Activated naive CD8-positive, alpha-beta T cell treated with anti-CD3 and anti-CD28 coated beads, Interleukin-2, amount 50 U/mL, for 24 hours (primary cell): ENCODE measurements at places on chromosomes 7 and 10.

DNA sequence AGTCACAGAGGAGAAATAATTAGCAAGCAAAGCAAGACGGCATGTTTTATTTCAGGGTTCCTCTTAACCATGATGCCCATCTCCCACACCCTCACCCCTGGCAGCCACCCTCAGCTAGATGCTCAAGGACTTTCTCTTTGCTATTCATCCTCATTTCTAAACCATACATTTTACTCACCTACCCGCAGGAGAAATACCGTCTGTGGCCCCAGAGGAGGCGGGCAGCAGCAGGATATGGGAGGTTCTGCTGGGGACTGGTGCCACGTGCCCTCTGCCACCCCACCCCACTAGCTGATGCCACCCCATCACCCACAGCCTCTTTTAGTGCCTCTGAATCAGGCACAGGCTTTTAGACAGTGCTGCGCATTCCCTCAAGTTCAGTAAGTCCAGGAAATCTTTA is 168.7 kb upstream of the ITGB1 start:
- peak overlapping the region; percentile 26 for H3K4me3 ChIP-seq
- peaks cover 79% of the 10 kb centered on the region for H3K4me1 ChIP-seq
- peaks cover 1% of the 10 kb centered on the region for H3K27me3 ChIP-seq
- peak overlapping the region; percentile 89 for H3K27ac ChIP-seq
- no peak for DNase-seq
- H3K36me3 ChIP-seq: no peaks in the 10 kb centered on the region

DNA sequence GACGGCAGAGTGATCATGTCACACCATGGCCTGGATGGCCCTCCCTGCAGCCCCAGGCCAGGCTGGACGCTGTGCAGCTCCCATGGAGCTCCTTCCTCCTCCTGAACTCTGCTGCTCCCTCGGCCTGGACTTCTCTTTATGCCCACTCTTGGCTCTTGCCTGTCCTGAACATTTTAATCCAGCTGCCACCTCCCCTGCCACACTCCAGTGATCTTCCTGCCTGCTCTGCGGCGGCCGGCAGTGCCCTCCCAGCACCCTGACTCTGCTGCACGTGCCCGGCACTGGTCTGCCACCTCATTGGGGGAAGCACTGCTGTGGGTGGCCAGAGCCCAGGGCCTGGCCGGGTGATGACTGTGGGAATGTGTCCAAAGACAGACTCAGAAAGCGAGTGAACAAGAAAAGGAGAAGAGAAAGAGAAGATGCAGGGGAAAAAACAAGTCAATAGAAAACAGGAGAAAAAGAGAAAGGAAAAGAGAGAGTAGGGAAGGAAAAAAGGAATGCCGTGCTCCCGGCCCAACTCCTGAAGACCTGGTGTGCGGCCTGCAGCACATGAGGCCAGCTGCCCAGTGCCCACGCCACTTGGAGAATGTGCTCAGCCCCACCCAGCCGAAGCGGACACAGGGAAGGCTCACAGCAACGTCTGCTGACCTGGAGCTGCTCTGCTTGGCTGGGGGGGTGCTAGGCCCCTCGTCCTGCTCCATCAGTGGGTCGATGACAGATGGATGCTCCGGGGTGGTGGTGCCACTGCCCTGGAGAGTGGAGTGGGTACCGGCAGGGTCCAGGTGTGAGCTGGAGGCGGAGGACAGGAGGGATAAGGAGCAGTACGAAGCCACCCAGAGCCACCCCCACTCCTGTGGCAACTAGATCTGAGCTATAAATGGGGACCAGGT is 115.9 kb downstream of the DLG5 start:
- H3K27me3 ChIP-seq: no peaks in the 10 kb centered on the region
- H3K36me3 ChIP-seq: no peaks in the 10 kb centered on the region
- DNase-seq: no peak
- H3K27ac ChIP-seq: no peak overlapping the region
- no peaks in the 10 kb centered on the region for H3K4me1 ChIP-seq

- H3K4me1 ChIP-seq: no peaks in the 10 kb centered on the region
- no peaks in the 10 kb centered on the region for H3K36me3 ChIP-seq
- H3K27ac ChIP-seq: no peak overlapping the region
- H3K27me3 ChIP-seq: peaks cover 37% of the 10 kb centered on the region
- DNase-seq: no peak
- no peak overlapping the region for H3K4me3 ChIP-seq
These were observed 49.0 kb downstream of the PRLHR start for GRCh38 chr10:118546479-118546878.

DNA sequence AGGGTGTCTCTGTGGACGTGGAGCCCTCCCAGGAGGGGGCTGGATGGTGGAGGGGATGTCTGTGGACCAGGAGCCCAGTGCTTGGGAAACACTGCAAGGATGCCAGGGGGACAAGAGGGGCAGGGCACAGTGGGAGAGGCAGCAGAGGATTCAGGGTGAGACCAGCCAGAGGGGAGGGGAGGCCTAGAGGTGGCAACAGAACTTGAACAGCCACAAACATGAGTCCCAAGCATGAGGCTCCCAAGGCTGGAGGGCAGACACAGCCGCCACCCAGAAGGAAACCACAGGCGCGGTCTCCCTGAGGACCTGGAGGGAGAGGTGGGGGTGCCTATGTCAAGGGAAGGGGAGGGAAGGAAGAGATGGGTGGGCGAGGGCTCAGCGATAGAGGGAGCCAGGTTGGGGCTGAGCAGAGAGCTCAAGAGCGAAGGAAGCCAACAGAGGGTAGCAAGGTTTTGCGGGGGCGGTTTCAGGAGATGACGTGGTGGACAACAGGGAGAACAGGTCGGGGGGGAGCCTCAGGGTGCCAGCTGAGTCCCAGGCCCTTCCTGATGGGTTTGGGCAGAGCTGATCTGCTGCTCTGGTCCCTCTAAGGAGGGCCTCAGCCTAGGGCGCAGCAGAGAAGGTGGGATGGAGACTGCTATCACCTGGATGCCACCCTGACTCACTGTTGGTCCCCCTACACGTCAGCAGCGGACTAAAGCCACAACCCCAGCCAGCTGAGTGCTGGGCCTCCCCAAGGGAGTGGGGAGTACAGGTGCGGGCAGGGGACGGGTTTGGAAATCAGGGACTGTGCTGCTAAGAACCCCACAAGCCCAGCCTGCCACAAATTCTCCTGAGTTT is 6.7 kb upstream of the PILRA start:
- H3K36me3 ChIP-seq: peaks cover 49% of the 10 kb centered on the region
- no peaks in the 10 kb centered on the region for H3K27me3 ChIP-seq
- H3K4me1 ChIP-seq: peaks cover 61% of the 10 kb centered on the region
- DNase-seq: peak; percentile 58
